ENCODE measurements at places on chromosomes 7 and 10. TPM values are rescaled to one million over a fixed set of nuclear protein-coding genes. Genes with fewer than 3 reads are reported as not detected.

The FRG2B gene
- not detected for total RNA-seq

The CALD1 gene
- total RNA-seq = 17.8 TPM

GRCh38 chr7:38679419-38679818, 48.2 kb upstream of the AMPH start:
- H3K27me3 ChIP-seq = no peaks in the 10 kb centered on the region
- H3K36me3 ChIP-seq = no peaks in the 10 kb centered on the region
- H3K4me1 ChIP-seq = no peaks in the 10 kb centered on the region
- no peak overlapping the region for H3K27ac ChIP-seq

- DNase-seq = no peak
- H3K27me3 ChIP-seq = no peaks in the 10 kb centered on the region
- H3K4me1 ChIP-seq = no peaks in the 10 kb centered on the region
- no peak overlapping the region for H3K27ac ChIP-seq
Observed at GRCh38 chr7:71186535-71187057, 54.7 kb downstream of the GALNT17 start.

DNA sequence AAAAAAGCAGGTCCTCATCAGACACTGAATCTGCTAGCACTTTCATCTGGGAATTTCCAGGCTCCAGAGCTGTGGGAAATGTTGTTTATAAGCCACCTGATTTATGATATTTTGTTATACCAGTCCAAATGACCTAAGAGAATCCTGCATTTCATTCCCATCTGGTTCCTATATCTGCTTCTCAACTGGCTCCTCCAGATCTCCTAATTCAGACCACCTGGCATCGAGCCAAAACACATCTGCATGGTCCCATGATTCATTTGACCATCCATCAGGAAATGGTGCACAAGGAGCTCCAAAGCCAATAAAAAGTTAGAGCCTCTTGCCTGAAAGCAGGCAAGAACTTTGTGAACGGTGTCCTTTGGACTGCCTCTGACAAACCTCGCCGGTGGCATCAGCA, 108.9 kb downstream of the IPMK start:
- H3K27ac ChIP-seq = no peak overlapping the region
- H3K4me1 ChIP-seq = no peaks in the 10 kb centered on the region
- H3K27me3 ChIP-seq = no peaks in the 10 kb centered on the region
- no peak for DNase-seq
- H3K36me3 ChIP-seq = no peaks in the 10 kb centered on the region

GRCh38 chr10:127320176-127320575, 123.8 kb upstream of the INSYN2A start:
- no peak overlapping the region for H3K4me3 ChIP-seq
- H3K27me3 ChIP-seq = peaks cover 6% of the 10 kb centered on the region
- no peak overlapping the region for H3K27ac ChIP-seq
- H3K4me1 ChIP-seq = no peaks in the 10 kb centered on the region

DNA sequence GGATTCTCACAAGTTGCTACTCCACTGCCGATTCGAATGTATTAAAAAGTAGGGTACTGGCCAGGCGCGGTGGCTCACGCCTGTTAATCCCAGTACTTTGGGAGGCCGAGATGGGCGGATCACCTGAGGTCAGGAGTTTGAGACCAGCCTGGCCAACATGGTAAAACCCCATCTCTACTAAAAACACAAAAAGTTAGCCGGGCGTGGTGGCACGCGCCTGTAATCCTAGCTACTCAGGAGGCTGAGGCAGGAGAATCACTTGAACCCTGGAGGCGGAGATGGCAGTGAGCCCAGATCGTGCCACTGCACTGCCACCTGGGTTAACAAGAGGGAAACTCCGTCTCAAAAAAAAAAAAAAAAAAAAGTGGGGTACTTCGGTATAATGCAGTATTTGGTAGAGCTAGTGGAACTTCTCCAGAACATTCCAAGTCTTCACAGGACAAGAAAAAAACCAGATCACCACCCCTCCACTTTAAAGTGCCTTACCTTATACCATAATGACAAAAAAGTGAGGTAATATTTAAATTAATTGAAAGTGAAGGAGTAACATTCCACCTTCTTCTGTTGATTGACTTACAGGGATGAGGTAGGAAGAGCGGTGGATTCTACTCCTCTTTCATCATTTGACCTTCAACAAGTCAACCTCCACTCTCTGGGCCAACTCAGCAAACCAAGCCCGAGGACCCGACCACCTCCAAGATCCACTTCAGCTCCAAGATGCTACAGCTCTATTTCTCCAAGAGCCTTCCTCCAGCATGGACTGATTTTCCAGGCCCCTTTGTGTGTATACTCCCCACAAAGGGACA, 2.0 kb downstream of the BAZ1B start:
- peaks cover 33% of the 10 kb centered on the region for H3K36me3 ChIP-seq
- H3K27me3 ChIP-seq = no peaks in the 10 kb centered on the region
- peak overlapping the region; percentile 98 for H3K4me3 ChIP-seq
- peak overlapping the region; percentile 79 for H3K27ac ChIP-seq
- peaks cover 28% of the 10 kb centered on the region for H3K4me1 ChIP-seq
- DNase-seq = no peak

- DNase-seq = no peak
- H3K27me3 ChIP-seq = no peaks in the 10 kb centered on the region
- no peaks in the 10 kb centered on the region for H3K36me3 ChIP-seq
- H3K4me1 ChIP-seq = peaks cover 10% of the 10 kb centered on the region
- H3K4me3 ChIP-seq = no peak overlapping the region
- H3K27ac ChIP-seq = no peak overlapping the region
Observed at GRCh38 chr10:133476641-133476990, 22.9 kb downstream of the SCART1 start.

Data from thymus (tissue), 14 donors.